Mesenchymal stem cell (in vitro differentiated cells and primary cell): ENCODE measurements at places on chromosomes 6 and 20.

DNA sequence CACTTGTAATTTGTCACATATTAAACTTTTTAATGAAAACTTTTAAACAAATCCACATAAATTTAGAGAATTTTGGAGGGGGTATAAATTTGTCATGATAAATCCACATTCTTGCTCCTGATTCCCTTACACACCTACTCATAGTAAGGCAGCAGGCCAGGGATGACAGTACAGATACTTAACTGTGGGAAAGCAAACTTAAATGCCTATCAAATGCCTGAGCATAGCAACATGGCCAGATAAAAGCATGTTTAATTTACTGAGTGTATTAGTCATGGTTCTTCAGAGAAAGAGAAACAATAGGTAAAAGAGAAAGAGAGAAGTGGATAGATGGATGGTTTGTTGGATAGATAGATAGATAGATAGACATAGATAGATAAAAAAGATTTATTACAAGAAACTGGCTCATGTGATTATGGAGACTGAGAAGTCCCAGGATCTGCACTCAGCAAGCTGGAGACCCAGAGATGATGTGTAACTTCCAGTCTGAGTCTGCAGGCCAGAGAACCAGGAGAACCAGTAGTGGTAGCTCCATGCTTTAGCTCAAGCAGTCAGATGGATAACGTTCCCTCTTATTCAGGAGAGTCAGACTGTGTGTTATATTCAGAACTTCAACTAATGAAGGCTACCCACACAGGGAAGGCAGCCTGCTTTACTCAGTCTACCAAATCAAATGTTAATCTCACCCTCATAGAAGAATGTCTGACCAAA lies 15.9 kb upstream of the ADGRF1 start:
- peak; percentile 52 for DNase-seq

DNA sequence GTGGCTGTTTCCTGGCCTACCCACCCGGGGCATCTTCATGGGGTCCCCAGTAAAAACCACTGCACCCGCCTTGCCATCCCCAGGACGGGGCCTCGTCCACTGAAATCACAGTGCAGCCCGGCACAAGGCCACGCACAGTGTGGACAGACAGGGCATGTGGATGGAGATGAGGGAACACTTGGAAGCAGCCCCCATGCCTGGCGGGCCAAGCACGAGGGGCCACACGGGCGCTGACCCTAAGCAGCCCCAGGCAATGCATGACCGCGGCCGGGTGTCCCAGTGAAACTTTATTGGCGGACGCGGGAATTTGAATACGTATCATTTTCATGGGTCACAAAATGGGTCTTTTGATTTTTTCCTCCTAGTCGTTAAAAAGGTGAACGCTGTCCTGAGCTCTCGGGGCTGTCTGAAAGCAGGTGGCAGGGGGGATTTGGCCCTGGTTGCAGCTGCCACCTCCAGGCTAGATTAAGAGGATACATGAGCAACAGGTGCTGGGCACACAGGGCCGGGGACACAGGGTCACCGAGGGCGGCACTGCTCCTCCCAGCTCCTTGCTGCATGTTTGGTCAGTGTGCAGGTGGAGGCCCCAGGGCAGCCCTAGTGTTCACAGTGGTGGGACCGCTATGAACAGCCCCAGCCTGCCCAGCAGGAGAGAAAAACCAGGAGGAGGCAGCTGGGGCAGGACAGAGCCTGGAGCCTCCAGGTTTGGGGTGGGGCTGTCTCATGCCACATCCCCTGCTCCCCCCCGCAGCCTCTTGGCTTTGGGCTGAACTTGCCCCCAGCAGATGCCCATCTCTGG lies 74.9 kb upstream of the SLCO4A1 start:
- no peak for DNase-seq

GRCh38 chr20:31488115-31488514 lies 13.0 kb downstream of the REM1 start:
- no peak for DNase-seq

GRCh38 chr6:106098383-106099234 lies 12.5 kb downstream of the PRDM1 start:
- DNase-seq = peak; percentile 83

DNA sequence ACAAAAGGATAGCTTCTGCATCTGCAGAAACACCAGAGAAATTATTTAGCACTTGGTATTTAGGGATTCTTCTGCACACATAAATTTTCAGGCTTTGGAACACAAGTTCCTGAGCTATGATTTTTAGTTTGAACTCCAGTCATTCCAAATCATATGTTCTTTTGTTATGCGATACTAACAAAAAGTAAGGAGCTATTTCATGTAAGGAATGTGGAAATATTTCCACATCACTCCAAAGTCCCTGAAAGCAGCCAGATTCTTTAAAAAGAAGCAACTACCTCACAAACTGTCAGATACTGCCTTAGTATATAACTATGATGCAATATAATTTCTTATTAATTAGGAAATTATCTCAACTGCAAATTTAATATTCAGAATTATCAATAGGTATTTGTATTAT lies 106.9 kb downstream of the RNGTT start:
- DNase-seq = no peak

- DNase-seq = no peak
Measured at GRCh38 chr6:167303675-167304625, 12.8 kb downstream of the UNC93A start.

GRCh38 chr6:37942606-37943376 lies 123.3 kb downstream of the ZFAND3 start:
- no peak for DNase-seq

DNA sequence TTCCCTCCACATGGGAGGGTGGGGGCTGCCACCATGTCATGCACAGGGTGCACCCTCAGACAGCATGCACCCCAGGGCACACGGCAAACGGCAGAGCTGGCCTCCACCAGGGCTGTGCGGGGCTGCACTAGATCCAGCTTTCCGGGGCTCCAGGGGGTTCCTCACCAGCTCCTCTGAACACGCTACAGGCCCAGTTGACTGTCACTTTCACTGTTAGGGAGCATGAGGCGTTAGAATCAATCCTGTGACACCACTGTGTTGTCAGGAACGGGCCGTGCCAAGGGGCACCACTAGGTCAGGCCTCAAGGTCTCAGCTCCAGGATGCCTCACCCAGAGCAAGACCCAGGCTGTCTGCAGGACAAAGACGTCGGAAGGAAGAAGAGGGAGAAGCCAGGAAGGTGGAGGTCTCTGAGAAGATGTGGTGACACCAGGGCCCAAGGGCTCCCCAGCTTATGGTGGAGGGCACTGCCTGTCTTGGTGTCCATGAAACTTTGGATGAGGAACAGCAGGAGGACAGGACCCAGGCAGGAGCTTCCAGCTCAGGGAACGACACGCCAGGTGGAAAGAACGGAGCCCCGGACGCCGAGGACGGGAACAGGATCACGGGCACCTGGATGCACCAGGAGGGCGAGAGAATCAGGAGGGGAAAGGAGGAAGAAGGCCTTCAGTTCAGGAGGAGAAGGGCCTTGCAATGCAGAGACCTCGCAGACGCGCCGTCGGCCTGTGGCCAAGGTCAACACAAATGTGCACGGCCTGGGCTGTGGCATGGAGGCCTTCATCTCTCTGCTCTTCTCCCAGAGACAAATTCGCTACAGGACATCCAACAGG lies 49.5 kb downstream of the YTHDF1 start:
- DNase-seq = no peak

DNA sequence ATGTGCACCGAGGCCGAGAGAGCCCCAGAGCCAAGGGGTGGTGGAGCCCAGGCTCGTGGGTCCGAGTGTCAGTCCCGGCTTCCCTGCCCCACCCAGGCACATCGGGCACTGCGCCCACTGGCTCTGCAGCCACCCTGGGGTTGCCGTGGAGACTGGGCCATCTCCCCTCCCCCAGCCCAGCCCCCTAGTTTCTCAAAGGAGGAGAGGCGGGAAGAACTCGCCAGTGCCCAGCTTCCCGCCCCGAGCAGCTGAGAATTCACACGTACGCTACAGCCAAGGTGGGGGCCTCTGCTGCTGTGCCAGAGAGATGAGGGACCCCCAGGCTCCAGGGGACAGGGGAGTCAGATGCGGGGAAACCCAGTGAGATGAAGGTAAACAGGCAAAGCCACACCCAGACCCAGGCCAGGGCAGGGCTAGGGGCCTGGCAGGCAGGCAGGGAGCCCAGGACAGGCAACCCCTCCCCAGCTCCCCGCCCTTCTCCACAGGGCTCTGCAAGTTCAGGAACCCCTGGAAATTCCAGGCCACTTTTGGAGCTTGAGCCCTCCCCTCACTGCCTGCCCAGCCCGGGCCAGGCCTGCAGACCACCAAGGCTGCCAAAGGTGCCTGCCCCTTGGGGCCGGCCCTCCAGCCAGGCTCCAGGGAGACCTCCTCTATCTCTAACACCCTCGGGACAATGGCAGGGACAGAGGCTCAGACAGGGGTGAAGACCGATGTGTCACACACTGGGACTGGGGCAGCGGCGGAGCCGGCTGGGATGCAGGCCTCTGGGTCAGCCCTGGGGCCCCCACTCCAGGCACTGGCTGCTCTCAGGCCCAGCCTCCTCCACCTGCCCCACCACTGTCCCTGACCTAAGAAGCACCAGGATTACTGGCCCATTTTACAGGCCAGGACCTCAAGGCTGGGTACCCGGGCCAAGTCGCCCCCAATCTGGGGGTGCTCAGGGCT lies 6.0 kb downstream of the LAMA5 start:
- no peak for DNase-seq

- DNase-seq = no peak
Measured at GRCh38 chr6:1018041-1018440, 293.9 kb upstream of the FOXQ1 start.

DNA sequence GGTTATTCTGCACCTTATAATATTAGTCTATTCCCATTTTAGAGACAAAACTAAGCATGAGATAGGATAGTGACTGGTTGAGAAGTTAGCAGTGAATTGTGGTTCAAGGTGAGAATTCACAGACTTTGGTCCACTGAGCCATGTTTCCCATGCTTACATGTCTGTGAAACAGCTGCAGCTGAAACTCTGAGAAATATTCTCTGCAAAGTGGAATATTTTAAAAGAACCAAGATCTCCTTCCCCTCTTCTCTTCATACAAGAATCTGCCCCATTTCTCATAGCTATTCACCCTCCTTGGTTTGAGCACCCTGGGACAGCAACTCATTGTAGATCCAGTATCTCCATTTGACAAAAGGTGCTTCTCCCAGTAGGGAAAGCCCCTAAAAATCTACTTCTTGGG lies 70.2 kb upstream of the TMEM170B start:
- DNase-seq = no peak
